ENCODE measurements at places on chromosomes 11 and 22. TPM values are rescaled to one million over a fixed set of nuclear protein-coding genes. Genes with fewer than 3 reads are reported as not detected.

- no peak for DNase-seq
These were observed 42.8 kb upstream of the BID start for GRCh38 chr22:17817079-17817478.

DNA sequence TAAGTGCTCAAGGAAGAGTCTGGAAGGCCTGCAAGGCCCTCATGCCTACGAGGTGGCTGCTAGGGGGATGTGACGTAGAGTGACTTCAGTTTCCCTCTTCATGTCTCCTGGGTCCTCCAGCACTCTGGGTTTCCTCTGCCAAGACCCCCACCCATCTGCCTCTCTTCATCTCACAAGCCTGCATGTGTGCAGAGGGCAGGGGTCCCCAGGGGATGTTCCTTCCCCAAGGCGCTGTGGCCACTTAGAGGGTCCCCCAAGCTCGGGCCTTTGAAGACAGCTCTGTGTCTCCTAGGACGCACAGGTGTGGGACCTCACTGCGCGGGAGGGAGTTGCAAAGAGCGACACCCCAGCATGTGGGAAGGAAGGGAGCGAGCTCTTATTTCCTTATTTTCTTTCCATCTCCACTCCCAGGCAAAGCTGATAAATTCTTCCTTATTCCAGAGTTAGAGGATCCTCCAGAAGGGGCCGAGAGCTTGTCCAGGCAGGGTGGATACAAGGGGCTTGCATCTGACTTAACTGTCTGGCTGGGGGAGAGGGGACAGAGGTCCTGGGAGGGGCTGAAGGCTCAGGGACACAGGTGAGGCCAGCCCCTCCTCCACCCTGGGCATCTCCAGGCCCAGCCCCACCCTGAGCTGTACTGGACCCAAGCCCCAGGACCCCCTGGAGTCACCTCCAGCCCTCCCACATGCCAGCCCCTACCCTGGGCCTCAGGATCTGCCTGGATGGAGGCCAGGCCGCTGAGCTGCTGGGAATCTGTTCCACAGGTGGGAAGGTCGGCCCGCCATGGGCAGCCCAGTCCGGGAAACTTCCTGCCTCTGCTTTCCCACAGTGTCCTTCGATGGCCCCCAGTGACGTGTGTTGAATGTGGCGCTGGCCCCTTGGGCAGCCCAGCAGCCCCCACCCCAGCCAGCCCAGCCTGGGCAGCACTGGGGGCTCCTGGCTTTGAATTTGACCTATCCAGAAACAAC is 59.7 kb upstream of the KCNQ1OT1 start:
- no peak for DNase-seq

- DNase-seq, result no peak
These were observed 23.6 kb downstream of the SLC25A18 start for GRCh38 chr22:17586831-17587440.

Gene RCOR2
- total RNA-seq, result not detected

Gene TRIM51
- total RNA-seq, result not detected

GRCh38 chr22:17779286-17780115 is 5.2 kb upstream of the BID start:
- no peak for DNase-seq

DNA sequence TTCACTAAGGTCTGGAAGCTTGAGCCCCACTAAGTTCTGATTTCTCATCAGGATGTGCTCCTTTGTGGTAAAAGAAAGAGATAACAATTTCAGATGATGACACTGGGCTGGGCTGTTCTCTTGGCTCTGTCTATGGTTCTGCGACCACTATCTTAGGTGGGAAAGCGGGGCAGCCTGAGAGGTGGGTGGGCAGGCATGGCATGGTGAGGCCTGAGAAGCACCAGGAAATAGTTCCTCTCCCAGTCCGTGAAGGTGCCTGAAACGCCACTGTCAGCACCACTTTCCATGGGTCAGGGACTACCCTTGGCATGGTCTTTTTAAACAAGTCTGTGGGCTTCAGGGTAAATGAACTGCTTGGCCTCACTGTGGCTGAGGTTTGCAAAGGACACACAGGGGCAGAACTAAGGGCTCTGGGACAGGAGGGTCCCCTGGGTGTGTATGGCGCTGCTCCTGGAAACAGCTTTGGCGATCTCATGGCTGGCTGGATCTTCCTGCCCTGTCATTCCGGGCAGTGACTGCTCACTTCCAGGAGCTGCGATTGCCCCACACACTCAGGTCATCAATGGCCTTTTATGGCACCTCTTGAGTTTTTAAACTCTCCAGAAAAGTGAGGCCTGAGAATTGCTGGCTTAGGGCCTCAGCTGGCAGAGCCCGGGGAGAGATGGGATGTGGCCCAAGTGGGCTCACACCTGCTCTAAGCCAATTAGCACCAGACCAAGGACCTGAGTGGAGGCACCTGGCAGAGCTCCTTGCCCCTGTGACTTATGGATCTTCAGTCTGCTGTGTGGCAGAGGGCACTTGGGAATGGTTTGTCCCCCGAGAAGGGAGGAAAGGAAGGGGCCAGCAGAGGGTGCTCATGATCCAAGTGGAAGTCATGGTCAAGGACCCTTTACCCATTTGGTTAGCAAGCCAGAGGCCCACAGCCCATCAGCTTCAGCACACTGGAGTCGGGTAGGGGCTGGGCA is 55.6 kb upstream of the LYVE1 start:
- no peak for DNase-seq

DNA sequence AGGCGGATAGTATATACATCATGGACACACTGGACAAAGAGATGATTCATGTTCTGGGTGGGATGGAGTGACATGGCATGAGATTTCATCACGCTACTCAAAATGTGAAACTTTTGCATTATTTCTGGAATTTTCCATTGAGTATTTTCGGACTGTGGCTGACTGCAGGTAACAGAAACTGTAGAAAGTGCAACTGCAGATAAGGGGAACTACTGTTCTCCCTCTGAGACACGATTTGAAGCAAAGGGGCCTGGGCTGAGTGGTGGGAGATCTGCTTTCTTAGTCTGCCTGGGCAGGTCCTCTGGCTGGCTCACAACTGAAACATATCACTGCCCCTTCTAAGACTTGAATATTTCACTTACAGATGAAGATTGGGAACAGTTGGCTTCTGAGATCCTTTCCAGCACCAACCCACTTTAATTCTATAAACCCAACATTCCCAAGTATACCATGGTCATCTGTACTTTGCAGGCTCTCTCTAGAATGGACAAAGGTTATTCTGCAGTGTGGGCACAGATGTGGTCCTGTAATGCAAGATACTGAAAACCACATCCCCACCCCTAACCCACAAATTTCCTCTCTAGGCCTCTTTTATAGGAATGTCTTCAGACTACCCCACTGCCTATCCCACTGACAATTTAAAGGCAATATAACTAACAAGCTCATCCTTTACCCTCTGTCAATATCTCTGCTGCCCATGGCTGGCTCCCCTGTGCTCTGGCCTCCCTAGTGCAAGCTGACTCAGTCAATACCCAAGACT is 121.1 kb downstream of the KCNC1 start:
- no peak for DNase-seq

GRCh38 chr11:65606876-65607613 is 7.0 kb downstream of the MAP3K11 start:
- DNase-seq, result peak; percentile 96

DNA sequence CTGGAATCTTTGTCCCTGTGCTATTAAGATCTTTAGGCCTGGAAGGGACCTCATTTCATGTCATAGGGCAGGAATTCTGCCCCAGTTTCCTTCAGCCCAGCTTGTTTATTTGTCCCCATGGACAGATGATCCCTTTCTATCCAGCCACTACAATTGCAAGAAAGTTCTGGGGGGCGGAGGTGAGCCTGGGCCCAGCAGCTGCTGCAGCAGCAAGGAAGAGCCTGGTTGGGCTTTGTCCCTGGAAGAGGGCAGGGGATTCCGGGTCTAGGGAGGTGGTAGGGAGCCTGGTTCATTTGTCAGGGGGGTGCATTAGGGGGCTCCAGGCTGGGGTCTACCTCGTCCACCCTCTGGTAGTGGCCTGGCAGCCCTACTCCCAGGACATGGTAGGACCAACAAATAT is 16.4 kb upstream of the CACNA1I start:
- DNase-seq, result no peak

DNA sequence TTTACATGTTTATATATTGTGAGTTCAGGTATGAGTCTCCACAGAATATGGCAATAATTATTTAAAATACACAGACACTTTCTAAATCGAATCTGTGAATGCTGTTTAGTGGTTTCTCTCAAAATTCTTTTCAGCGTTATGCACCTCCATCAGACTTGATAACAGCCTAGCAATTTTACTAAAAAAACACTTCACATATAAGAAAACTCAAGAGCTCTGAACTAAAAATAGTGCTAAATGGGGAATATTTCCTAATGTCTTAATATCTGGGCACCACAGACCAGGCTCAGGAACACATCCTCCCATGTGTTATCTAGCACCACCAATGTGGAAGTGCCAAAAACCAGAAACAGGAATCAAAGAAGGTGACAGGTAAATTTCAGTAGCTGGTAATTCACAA is 47.9 kb downstream of the ARHGAP32 start:
- no peak for DNase-seq

- no peak for DNase-seq
These were observed 6.1 kb upstream of the TPP1 start for GRCh38 chr11:6625156-6625831.

Gene MS4A3
- not detected for total RNA-seq

- DNase-seq, result no peak
These were observed 11.2 kb upstream of the IGLL1 start for GRCh38 chr22:23591201-23591791.

DNA sequence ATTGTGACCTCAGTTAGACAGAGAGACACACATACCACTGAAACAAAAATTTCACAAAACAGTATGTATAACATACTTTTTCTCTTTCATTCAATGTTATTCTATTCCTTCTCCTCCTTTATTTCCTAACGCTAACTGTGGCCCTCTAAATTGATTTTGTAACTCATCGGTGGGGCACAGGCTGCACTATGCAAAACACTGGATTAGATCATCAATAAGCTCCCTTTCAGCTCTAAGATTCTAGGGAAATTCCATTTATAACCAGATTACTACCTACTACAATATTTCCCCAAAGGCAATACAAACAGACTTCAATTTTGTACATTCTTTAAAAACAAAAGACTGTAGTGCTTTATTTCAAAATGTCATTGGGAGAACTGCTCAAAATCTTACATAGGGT is 6.1 kb downstream of the FJX1 start:
- no peak for DNase-seq

Gene OR6T1
- not detected for total RNA-seq

Gene LDHAL6A
- total RNA-seq, result 0.28 TPM

- no peak for DNase-seq
These were observed 61.3 kb upstream of the PRODH start for GRCh38 chr22:18997306-18997924.

Gene TMEM191B
- not detected for total RNA-seq

- DNase-seq, result no peak
These were observed 310.2 kb downstream of the DLG2 start for GRCh38 chr11:85316967-85317366.

DNA sequence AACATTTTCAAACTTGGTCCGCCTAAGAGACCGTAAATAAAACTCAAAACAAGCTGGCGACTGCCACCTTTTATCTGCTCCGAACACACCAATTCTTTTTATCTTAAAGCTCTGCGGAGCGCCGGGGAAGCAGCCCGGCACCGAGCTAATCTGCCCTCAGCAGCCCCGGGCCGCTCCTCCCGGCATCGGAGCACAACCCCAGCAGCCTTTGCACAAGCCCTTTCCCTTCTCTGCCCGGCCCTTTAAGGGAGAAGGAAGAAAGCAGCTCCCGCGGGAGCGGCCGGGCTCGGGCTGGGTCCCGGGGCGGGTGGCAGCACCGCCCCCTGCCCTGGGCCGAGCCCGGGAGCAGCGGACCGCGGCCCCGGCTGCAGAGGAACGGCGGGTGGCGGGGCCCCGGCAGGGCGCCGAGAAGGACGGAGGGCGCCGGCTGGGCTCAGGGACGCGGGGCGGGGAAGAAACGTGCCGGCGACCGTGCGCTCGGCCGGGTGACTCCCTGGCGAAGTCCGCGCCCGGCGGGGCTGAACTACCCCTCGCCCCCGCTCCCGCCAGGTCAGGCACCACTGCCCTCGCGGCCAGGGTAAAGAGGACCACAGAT is 133.6 kb upstream of the C11orf58 start:
- DNase-seq, result no peak

Gene ELMOD1
- not detected for total RNA-seq

Gene IGLL1
- not detected for total RNA-seq

DNA sequence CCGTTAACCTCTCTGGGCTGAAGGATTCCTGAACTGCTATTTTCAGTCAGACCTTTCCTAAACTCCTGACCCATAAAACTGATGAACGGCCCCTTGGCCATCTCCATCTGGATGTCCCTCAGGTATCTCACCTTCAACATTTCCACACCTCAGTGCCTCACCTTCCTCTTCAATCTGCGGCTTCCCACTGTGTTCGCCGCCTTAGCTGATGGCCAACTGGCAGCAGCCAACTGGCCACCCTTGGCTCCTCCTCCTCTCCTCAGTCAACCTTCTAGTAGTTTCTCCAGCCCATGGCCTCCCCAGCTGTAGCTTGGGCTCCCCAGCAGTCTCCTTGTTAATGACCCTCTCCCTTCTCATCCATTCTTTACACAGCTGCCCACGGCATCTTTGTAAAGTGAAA is 55.0 kb upstream of the PHOX2A start:
- DNase-seq, result no peak

- DNase-seq, result peak; percentile 90
These were observed at the start of gene LRRC75B for GRCh38 chr22:24592851-24593558. TSS of gene LRRC75B (minus strand) at chr22:24593073. CDS start at chr22:24593039, 34 bp downstream.

- DNase-seq, result no peak
These were observed 422.1 kb downstream of the RAB38 start for GRCh38 chr11:87753143-87753542.

DNA sequence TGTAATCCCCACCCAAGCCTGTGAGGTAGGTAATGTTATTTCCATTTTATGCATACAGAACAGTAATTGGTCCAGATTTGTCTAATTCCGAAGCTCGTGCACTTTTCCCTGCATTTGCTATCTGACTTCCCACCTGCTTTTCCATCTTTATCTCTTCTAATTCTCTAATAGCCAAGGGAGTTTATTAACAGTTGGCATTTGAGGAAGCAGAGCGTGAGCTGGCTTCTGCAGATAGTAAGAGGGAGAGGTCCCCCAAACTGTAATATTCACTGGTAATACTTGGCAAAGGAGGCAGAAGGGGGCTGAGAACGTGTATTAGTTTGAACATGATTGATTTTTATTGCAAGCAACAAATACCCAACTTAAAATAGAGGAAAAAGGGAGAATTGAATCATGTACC is 110.8 kb upstream of the SPON1 start:
- no peak for DNase-seq

- DNase-seq, result no peak
These were observed 53.1 kb upstream of the GRK2 start for GRCh38 chr11:67213178-67213621.

DNA sequence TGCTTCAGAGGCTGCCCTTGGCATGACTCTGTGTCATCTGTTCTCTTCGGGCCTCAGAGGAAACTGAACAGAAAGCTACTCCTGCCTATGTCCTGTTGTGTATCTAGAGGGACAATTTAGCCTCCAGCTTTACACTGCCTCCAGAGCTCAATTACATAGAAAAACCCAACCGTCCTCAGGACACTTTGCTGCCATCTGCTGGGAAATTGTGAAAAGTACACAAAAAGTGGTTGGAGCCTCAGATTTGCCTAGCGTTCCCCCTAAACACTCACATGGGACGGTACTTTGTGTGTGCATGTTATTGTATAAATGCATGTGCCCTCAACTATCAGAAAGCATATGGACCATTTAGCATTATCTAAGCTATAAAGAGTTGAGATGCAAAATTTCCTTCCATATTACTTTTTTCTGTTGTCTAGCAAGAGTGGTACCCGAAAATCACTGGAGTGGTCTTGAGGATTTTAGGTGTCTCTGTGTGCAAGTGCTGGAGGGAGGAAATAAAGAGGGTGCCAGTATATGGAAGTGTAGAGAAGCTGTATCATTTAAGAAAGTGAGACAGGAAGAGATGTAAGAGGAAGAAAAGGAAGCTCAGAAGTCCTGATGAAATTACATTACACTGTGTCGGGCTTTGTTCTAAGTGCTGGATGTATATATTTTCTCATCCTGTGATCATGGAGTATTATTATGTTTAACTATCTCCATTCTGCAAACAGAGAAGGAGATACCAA is 8.7 kb upstream of the MS4A4E start:
- no peak for DNase-seq

All from uterus (tissue), 4 donors.